ENCODE measurements at places on chromosomes 12 and 14.
A peak's percentile ranks its signal among the peaks of the same experiment; 100 is the strongest.

DNA sequence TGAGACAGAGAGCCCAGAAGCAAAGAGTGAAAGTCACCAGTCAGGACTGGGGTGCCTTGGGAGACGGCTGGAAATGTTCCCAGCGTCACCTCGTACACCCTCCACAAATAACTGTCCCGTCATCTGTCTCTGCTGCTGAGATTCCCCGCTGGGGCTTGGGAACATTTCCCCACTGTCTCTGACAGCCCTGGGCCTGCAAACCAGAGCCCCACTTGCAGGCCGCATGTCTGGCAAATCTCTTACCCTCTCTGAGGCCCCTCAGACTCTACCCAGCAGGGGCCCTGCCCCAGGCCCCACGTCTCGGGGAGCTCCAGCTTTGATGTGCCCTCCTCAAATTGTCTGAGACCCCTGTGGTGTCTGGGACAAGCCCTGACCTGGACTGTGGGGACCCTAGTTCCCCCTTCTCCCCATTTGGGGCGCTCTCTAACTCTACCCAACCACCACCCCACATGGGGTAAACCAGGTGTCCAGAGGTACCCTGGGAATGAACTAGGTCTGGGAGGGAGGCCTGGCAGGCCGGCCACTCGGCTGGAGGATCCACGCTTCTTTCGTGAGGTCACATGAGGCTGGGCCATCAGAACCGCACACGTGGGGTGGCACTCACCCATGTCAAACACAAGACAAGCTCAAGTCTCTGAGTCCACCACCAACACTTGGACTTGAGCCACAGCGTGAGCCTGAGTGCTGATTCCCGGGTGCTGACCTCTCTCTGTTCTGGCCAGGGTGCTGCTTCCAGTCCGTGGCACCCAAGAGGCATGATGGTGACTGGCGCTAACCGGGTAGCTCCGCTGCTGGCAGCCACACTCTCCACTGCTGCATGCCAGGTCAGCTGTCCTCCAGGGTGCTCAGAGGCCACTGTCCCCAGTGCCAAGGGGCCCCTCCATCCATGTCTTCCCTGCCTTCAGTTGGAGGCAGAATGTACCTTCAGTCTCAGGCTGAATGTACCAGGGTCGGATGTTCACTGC is 59.8 kb downstream of the DIO3 start:
- no peak for DNase-seq

GRCh38 chr12:49019443-49020324 is 1.1 kb upstream of the PRKAG1 start:
- peak; percentile 46 for DNase-seq

DNA sequence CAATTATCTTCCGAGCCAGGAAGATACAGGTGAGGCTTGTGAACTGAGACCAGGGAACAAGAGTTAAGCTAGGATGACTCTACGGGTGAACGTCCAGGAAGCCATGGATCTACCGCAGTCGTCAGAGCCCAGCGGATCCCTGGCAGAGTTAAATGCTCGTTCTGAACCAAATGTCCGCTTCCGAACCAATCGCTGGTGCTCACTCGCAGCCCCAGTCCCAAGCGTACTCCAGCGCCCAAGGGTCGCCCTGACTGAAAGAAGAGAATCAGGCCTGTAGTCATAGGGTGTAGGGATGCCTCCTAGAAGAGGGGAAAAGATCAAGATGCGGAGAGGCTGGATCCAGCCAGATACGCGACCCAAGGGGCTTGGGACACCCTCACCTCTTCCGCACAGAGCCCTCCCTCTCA is 283 bp downstream of the VIPAS39 start:
- no peak for DNase-seq

DNA sequence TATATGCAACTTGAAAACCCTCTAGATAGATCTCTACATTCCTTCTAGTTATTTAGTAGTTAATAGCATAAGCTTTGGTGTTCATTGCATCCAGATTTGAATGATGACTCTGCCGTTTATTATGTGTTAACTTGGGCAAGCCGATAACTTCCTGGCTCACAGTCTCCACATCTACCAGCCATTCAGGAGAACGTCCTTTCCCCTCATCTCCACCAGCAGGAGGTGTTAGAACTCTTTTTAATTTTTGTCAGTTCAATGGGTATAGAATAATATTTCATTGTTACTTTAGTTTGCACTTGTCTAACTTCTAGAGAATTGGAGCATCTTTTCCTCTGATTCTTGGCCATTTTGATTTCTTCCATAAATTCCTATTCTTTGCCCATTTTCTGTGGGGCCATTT is 30.0 kb upstream of the WSCD2 start:
- DNase-seq, result no peak

- DNase-seq, result no peak
Observed at GRCh38 chr12:52800259-52800917, 4.5 kb upstream of the KRT3 start.

DNA sequence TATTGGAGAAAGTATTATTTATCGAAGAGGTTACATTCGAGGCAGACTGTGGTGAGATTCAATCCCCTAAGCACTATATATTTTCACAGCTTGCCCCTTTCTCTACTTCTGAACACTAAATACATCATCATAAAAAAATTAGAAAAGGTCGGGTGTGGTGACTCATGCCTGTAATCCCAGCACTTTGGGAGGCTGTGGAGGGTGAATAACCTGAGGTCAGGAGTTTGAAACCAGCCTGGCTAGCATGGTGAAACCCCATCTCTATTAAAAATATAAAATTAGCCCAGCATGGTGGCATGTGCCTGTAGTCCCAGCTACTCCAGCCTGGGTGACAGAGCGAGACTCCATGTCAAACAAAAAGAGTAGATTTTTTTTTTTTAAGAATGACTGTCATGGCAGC is 70.6 kb upstream of the MYF6 start:
- no peak for DNase-seq

DNA sequence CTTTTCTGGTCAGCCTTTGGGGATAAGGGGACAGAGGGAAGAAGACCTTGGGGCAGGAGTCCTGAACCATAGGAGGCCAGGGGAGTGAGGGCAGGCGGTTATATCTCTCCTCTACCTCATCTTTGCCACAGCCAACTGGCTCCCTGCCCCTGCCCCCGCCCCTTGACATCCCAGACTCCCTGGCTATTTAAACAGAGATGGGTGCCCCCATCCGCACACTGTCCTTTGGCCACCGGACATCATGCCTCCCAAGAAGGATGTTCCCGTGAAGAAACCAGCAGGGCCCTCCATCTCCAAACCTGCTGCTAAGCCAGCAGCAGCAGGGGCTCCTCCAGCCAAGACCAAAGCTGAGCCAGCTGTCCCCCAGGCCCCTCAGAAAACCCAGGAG is 1.3 kb downstream of the MYL6B start:
- DNase-seq, result no peak

GRCh38 chr12:104870797-104871196 is 87.3 kb downstream of the SLC41A2 start:
- DNase-seq, result no peak
